ENCODE measurements at places on chromosomes 11 and 22. TPM values are rescaled to one million over a fixed set of nuclear protein-coding genes. Genes with fewer than 3 reads are reported as not detected.

The INS gene
- not detected for total RNA-seq

The DNAL4 gene
- total RNA-seq: 7.4 TPM

The ZNF214 gene
- not detected for total RNA-seq

The POU2AF2 gene
- total RNA-seq: 0.14 TPM

The POU2AF3 gene
- not detected for total RNA-seq

The TRIM49B gene
- total RNA-seq: not detected

The MMP8 gene
- not detected for total RNA-seq

The MYRF gene
- total RNA-seq: 0.25 TPM

The PTGDR2 gene
- 0.11 TPM for total RNA-seq

The FIBIN gene
- not detected for total RNA-seq

The GLYATL2 gene
- total RNA-seq: not detected

The CRYBB2 gene
- total RNA-seq: 0.23 TPM

The DRAP1 gene
- total RNA-seq: 111 TPM

The NOX4 gene
- total RNA-seq: not detected

The GAS2 gene
- 1.3 TPM for total RNA-seq

The IGSF22 gene
- 0.41 TPM for total RNA-seq

The KCNJ1 gene
- not detected for total RNA-seq

The ENTHD1 gene
- total RNA-seq: 0.70 TPM

The P2RY2 gene
- not detected for total RNA-seq

The NXPE1 gene
- not detected for total RNA-seq

The AGBL2 gene
- total RNA-seq: 3.5 TPM

The SMC1B gene
- total RNA-seq: 0.62 TPM

The BCO2 gene
- total RNA-seq: 0.75 TPM

The LRRC10B gene
- not detected for total RNA-seq

The FERMT3 gene
- total RNA-seq: 184 TPM

The PAX6 gene
- not detected for total RNA-seq

The CCDC15 gene
- total RNA-seq: 5.6 TPM

The TECTA gene
- 0.21 TPM for total RNA-seq

The MMP12 gene
- not detected for total RNA-seq

The FOLR3 gene
- total RNA-seq: not detected

The C11orf87 gene
- not detected for total RNA-seq

The RFPL1 gene
- not detected for total RNA-seq

The TRIM49 gene
- not detected for total RNA-seq

The C11orf42 gene
- not detected for total RNA-seq

The BET1L gene
- 49.4 TPM for total RNA-seq

The ACR gene
- total RNA-seq: not detected

The MGAT3 gene
- total RNA-seq: 0.23 TPM
